Mesothelial cell of epicardium (in vitro differentiated cells): ENCODE measurements at places on chromosomes 7 and 10. TPM values are rescaled to one million over a fixed set of nuclear protein-coding genes. Genes with fewer than 3 reads are reported as not detected.

Gene NKX1-2
- not detected in 3 replicates for total RNA-seq

Gene BTRC
- total RNA-seq: 37.5 to 38.4 TPM (median 37.7 TPM) in 3 replicates

Gene SLC16A12
- total RNA-seq: 3.0 to 3.1 TPM (median 3.1 TPM) in 3 replicates

Gene ITPRID1
- not detected in 3 replicates for total RNA-seq

Gene TAS2R38
- not detected in 3 replicates for total RNA-seq

Gene FAM25G
- not detected in 3 replicates for total RNA-seq

DNA sequence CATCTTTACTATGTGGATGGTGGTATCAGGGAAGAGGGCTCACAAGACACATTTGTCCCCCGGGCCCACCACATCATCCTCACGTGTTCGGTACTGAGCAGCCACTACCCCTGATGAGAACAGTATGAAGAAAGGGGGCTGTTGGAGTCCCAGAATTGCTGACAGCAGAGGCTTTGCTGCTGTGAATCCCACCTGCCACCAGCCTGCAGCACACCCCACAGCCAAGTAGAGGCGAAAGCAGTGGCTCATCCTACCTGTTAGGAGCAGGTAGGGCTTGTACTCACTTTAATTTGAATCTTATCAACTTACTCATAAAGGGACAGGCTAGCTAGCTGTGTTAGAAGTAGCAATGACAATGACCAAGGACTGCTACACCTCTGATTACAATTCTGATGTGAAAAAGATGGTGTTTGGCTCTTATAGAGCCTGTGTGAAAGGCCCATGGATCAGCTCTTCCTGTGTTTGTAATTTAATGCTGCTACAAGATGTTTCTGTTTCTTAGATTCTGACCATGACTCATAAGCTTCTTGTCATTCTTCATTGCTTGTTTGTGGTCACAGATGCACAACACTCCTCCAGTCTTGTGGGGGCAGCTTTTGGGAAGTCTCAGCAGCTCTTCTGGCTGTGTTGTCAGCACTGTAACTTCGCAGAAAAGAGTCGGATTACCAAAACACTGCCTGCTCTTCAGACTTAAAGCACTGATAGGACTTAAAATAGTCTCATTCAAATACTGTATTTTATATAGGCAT is 9.1 kb upstream of the CSGALNACT2 start:
- DNase-seq: no peak

- DNase-seq: no peak
Observed at GRCh38 chr7:129438839-129439651, 4.8 kb downstream of the STRIP2 start.

DNA sequence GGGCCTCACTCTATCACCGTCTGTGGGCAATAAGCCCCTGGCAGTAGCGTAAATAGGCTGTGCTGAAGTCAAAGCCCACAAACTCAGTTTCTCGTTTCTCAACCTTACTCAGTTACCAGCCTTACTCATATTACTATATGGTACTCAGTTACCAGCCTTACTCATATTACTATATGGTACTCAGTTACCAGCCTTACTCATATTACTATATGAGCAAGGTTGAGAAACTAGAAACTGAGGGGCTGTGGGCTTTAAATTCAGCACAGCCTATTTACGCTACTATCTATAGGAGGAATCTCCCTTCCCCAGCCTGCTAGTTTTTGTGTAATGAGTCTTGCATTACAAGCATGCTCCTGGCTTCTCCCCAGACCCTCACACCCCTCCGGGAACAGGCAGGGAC is 35.4 kb downstream of the CCDC3 start:
- DNase-seq: no peak

DNA sequence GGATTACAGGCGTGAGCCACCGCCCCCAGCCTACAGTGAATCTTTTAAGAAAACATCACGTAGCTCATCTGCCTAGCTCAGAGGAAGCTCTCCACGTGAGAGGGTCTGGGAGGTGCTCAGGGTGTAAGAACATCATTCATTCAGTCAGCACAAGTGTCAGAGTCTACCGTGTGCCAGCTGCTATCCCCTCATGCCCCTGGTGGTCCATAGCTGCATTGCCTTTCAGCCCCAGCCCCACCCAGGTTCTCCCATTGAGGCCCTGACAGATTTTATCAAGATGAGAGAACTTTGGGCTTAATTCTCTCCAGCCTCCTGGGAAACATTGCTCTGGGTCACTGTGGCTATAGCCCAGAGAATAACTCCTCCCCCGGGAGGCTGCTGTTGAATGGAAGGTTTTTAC is 45.1 kb downstream of the ZNF503 start:
- DNase-seq: no peak

DNA sequence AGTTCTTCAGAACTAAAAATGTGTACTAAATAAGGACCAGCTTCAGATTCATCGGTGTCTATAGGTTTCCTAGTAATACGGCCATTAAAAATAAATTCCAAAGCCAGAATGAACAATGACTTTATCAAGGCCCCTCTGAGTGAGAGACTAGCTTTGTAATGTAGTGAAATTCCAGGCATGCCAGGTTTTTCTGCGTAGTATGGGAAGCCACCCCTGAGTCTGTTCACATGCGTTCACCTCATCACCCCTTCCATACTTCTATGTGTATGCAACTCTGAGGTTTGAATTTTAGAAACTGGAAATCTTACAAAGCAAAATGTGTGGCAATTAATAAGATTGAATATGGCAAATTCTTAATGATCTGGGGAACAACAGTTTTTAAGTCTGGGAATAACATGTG is 24.5 kb downstream of the RNF32 start:
- DNase-seq: no peak

DNA sequence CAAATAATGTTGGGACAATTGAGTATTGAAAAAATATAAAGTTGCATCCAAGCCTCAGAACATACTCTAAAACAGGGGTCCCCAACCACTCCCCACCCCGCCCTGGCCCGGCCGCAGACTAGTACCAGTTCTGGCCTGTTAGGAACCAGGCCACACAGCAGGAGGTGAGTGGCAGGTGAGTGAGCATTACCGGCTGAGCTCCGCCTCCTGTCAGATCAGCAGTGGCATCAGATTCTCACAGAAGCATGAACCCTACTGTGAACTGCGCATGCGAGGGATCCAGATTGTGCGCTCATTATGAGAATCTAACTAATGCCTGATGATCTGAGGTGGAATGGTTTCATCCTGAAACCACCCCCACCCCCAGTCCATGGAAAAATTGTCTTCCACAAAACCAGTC is 19.4 kb downstream of the HIPK2 start:
- no peak for DNase-seq

GRCh38 chr10:97861097-97861750 is 11.6 kb downstream of the GOLGA7B start:
- DNase-seq: no peak
